CD14-positive monocyte (primary cell): ENCODE measurements at places on chromosomes 1 and 21. TPM values are rescaled to one million over a fixed set of nuclear protein-coding genes. Genes with fewer than 3 reads are reported as not detected.

The C1orf141 gene
- not detected for polyA plus RNA-seq

DNA sequence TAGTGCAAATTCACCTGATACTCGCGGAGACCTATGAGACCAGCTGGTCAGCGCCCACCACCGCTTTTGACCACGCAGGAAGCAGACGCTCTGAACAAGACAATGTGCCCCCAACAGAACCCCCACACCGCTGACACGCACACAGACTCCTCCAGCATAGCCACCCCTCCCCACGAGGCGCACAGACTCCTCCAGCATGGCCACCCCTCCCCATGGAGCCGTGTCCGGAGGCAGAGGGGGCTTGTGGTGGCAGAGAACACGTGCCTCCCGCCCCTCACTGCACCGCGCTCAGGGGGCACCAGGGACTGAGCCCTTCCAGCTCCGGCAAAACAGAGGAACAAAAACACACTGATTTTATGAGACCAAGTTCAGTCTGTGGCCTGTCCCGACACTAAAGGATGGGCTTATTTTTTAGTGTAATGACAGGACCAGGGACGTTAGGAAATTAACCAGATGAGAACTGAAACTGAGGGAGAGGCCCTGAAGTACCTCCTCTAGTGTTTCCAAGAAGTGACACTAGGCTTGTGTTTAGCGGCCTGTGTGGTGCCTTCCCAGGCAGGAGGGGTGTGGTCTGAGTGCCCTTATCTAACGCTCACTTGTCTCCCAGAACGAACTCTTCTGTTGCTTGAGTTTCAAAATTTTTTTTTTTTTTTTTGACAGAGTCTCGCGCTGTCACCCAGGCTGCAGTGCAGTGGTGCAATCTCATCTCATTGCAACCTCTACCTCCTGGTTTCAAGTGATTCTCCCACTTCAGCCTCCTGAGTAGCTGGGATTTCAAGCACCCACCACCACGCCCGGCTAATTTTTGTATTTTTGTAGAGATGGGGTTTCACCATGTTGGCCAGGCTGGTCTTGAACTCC lies 10.0 kb upstream of the AGPAT3 start:
- DNase-seq, result peak; percentile 81

DNA sequence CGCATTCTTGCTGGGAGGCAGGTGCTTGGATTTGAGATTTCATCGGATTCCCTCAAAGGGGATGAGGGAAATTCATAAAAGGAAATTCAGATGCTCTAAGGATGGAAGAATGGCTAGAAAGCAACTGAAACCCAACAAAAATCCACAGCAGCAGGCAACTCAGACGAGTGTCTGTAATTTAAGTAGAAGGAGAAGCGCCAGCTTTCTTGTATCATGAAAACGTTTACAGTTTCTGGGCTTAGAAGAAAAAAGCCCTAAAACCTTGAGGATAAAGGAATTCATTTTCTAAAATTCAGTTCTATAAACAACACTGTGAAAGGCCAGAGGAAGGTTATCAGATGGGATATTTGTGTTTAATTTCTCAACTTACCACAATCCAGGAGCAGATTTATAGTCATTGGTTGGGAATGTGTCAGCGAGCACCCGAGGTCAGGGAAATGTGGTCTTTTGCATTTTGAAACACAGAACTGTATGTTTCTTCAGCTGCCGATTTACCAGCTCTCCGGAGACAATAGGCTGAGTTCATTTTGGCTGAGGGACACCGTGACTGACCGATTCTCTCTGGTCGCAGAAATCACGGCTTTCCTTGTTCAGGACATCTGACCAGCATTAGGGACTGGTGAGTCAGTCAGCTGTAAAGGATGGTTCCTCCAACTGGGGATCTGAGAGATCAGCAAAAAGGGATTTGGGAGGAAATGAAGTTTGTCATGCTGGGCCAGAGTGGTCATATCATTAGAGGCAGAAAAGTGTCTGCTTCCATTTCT lies 111.6 kb upstream of the ERRFI1 start:
- no peak for DNase-seq

The CD5L gene
- polyA plus RNA-seq, result not detected

DNA sequence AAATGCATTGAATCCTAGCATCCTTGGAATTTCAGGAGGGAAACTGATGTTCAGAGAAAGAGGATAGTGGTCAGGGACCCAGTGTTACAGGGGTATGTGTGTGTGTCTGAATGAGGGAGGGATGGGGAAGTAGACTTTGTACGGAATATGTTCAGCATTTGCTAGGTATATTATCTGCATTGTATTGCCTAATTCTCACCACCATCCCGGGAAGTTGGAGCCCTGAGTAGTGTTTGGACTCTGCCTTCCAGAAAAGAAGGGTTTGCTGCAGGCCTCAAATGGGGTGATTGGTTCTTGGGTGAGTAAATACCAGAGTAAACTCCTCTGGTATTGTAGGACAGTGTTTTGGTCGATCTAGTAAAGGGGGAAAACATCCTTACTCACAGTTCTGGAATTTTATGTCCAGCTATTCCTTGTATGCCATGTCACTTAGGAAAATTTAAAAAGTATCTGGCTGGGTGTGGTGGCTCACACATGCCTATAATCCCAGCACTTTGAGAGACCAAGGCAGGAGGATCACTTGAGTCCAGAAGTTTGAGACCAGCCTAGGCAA lies 7.1 kb upstream of the ZNF496 start:
- no peak for DNase-seq

DNA sequence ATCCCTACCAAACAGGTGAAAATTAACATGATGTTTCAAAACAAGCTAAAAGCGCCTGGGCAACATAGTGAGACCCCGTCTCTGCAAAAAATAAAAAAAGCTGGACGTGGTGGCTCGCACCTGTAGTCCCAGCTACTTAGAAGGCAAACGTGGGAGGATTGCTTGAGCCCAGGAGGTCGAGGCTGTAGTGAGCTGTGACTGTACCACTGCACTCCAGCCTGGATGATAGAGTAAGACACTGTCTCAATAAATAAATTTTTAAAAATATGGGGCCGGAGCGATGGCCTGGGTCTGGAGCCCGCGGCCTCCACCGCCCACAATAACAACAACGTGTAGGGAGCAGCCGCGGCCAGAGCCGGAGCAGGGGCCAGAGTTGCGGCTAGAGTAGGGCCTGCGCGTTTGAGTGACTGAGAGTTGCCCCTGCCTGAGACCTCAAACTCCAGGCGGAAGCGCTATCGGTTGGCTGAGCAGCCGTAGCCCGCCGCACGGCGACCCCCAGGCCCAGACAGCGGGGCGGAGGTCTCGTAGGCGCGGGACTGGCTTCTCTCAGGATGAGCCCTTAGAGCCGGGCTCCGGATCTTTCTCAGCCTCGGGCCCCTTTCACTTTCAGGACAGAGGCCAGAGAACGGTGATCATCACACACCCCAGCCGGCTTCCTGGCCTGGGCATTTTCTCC lies 41.4 kb downstream of the ZMYM1 start:
- no peak for DNase-seq

The NEK2 gene
- not detected in 2 replicates for polyA plus RNA-seq

The PIK3R3 gene
- polyA plus RNA-seq, result 0.28 TPM

The PPIAL4G gene
- polyA plus RNA-seq, result not detected

The PTPRU gene
- polyA plus RNA-seq, result not detected

DNA sequence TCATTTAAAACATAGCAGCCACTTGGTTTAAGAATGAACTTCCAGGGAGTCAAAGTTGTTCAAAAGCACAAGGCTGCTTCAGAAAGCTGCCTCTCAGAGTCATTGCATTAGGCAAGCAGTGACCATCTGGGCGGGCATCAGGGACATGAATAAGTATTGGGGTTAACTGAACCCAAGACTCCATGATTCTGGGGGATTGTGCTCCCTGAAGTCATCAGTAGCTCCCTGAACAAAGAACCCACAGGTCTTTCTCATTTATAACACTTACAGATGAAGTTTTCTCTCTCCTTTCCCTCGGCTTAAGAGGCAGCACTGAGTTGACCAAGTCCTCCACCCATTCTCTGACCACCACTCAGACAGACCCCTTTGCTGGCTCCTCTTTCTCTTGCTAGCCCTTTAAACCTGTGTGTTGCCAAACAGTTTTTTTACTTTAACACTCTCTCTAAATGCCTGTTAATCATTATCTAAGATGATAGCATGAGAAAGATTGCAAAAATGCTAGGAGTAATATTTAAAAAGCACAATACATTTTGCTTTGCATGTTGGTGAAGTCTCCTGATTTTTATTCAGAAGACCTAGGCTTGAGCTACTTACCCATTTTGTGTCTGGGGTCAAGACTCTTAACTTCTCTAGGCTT lies 77.0 kb upstream of the ARHGAP29 start:
- DNase-seq, result no peak

- DNase-seq, result no peak
Measured at GRCh38 chr1:246000638-246001015, 506.5 kb downstream of the SMYD3 start.

- DNase-seq, result no peak
Measured at GRCh38 chr21:28294051-28294450, 698.6 kb downstream of the LTN1 start.

- peak; percentile 27 for DNase-seq
Measured at GRCh38 chr1:204213668-204214662, at the start of gene GOLT1A. Gene GOLT1A (minus strand): TSS chr1:204213988. CDS start chr1:204213906, 82 bp downstream.

DNA sequence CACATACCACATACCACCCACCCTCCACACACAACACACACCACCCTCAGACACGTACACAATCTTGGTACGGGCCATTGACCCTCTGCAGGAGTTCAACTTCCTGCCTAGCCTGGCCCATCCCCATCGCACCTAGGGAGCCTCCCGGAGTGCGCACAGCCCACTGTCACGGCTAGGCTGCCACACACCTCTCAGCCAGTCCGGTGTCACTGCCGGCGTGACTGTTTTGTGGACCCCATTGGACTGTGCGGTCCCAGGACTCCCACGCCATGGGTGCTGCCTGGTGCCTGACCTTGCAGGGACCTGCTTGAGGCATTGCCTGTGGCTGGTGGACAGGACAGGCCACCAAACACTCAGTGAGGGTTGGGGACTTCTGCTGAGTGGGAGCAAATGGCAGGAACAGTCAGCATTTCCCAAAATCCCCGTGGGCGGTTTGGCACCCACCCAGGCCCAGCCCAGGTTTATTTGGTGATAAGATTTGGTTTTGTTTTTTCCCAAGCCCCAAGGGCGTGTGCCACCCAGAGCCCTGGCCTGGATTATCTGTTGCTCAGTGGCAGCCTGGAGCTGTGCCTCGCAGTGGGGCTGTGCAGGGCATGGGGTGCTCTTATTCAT lies 27.7 kb downstream of the RAB7B start:
- DNase-seq, result no peak

The OR2T33 gene
- not detected in 2 replicates for polyA plus RNA-seq

DNA sequence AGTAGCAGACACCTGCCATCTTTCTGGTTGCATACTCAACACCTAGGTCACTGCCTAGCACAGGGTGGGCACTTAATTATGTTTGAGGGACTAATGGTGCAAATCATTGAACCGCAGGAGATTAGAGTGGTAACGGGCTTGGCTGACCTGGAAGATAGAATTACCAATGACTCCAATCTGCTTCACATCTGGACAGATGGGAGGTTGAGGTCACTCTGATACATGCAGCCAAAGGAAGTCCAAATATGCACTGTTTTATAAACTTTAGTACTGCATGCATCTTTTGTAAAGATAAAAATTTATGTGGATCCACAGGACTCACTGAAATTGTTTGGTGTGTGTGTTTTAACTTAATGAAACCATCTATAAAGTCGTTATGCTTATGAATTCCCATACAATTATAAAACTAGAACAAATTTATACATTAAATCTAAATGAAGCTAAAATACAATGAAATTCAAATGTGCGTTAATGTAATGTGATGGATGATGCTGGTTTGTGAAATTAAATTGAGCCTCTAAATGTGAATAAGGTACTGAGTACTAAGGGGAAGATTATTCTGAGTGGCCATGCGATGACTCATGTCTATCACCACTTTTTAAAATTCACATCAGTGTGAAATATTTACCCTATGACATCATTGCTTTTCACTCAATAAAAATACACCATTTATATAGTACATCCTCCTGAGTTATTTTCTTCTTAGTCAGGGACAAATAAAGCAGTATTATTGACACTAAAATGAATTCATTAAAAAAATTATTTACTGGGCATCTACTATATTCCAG lies 224.7 kb upstream of the FAM78B start:
- DNase-seq, result no peak

The SPAG17 gene
- 0.26 TPM for polyA plus RNA-seq

- no peak for DNase-seq
Measured at GRCh38 chr21:34952701-34953100, 96.4 kb downstream of the RUNX1 start.

The MSH4 gene
- not detected for polyA plus RNA-seq

DNA sequence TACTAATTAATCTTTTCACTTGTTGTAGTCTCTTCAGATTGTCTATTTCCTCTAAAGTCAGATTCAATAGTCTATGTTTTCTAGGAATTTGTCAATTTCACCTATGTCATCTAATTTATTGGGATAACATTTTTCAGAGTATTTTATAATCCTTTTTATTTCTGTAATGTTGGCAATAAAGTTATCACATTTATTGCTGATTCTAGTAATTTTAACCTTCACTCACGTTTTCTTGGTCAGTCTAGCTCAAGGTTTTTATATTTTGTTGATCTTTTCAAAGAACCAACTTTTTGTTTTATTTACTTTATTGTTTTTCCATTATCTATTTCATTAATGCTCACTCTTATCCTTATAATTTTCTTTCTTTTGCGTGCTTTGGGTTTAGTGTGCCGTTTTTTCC lies 97.9 kb upstream of the GNG12 start:
- no peak for DNase-seq

- no peak for DNase-seq
Measured at GRCh38 chr1:110605446-110605845, 712 bp downstream of the KCNA2 start.

GRCh38 chr1:63817700-63818099 lies 43.9 kb downstream of the ROR1 start:
- DNase-seq, result no peak

- no peak for DNase-seq
Measured at GRCh38 chr1:15174615-15174983, 21.1 kb downstream of the TMEM51 start.

- DNase-seq, result no peak
Measured at GRCh38 chr21:36120304-36120888, 14.5 kb upstream of the CBR3 start.

- DNase-seq, result no peak
Measured at GRCh38 chr21:45577801-45578175, 35.5 kb upstream of the SLC19A1 start.

GRCh38 chr1:195761104-195761503 lies 847.1 kb downstream of the KCNT2 start:
- no peak for DNase-seq

GRCh38 chr21:19510057-19510456 lies 1106.5 kb upstream of the TMPRSS15 start:
- DNase-seq, result no peak

DNA sequence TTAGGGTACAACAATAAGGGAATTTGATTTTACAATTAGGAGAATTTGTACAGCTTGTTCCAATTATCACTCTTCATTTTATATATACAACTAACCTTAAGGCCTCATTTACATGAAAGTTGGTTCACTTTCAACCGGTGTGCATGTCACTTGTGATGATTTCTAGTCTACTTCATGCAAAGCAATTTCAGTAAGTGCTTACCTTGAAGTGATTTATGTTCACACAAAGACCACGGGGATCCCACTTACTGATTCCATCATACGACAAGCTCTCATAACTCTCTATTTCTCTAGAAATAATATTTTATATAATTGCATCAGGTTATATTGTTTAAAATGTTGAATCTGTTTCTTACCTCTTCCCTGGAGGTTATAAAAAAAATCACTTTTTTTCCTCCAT lies 100.3 kb upstream of the CHODL start:
- no peak for DNase-seq
